ENCODE measurements at places on chromosomes 1 and 21.
A peak's percentile ranks its signal among the peaks of the same experiment; 100 is the strongest.

DNA sequence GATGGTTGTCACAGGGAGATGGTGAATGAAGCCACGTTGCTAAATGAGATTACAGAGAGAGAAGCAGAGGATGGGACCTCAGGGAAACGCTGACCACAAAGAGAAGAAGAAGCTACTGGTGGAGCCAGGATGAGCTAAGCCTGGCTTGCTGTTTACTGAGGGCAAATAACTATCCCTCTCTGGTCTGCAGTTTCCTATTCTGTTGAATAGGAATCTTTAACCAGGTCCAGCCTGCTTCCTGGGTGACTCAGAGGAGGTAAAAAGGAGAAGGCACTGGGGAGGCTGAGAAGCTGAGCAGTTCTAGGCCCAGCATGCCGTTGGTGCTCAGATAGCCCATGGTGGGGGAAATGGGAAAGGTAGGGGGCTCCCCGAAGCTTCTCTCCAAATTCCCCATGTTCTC is 29.6 kb downstream of the DMBX1 start:
- DNase-seq = no peak
- peaks cover 4% of the 10 kb centered on the region for H3K4me1 ChIP-seq
- H3K36me3 ChIP-seq = no peaks in the 10 kb centered on the region
- no peaks in the 10 kb centered on the region for H3K27me3 ChIP-seq
- H3K4me3 ChIP-seq = no peak overlapping the region

GRCh38 chr21:28256420-28256831 is 736.3 kb downstream of the LTN1 start:
- H3K27ac ChIP-seq = no peak overlapping the region
- H3K27me3 ChIP-seq = no peaks in the 10 kb centered on the region
- no peak overlapping the region for H3K4me3 ChIP-seq
- DNase-seq = no peak

GRCh38 chr1:31860581-31860980 is 44.8 kb upstream of the SPOCD1 start:
- H3K36me3 ChIP-seq = no peaks in the 10 kb centered on the region
- H3K4me1 ChIP-seq = no peaks in the 10 kb centered on the region
- DNase-seq = no peak
- no peak overlapping the region for H3K27ac ChIP-seq
- H3K27me3 ChIP-seq = no peaks in the 10 kb centered on the region

DNA sequence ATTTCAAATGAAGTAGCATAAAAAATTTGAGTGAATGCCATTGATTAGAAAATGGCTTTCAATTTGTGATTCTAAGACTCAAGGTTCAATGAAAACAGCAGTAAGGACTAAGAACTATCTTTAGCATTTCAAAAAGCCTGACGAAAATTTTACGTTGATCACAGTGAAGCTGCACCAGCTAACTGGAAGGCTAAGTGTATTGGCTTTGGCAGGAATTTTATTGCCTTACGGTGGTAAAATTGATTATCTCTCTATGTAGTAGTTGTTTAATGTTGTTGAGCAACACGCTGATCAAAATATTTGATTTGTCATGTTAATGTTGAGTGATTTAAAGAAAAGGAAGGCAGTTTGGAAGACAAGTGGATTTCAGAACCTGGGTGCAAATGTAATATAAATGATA is 49.6 kb downstream of the ATG4C start:
- H3K36me3 ChIP-seq = no peaks in the 10 kb centered on the region
- no peak overlapping the region for H3K27ac ChIP-seq
- no peak for DNase-seq
- H3K27me3 ChIP-seq = no peaks in the 10 kb centered on the region

- H3K4me1 ChIP-seq = no peaks in the 10 kb centered on the region
- no peak for DNase-seq
These were observed 200.4 kb upstream of the FGGY start for GRCh38 chr1:59096501-59096900.

- no peaks in the 10 kb centered on the region for H3K36me3 ChIP-seq
- no peak overlapping the region for H3K27ac ChIP-seq
- H3K4me3 ChIP-seq = no peak overlapping the region
These were observed 19.8 kb downstream of the ATP6V1G3 start for GRCh38 chr1:198520524-198521254.

DNA sequence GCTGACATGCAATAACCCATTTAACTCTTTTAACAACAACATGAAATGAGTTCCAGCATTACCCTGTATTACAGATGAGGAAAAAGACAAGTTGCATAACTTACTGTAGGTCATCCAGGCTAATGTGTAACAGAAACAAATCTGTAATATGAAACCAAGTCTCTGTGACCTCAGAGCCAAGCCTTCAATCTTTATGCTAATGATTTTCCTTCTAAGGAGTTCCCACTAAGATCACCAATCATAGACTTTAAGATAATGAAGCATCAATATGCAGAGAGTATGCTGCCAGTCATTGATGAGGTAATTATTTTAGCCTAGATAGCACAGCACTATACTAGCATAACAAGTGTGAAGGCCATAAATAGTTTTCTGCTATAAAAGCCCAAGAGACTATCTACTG is 35.6 kb upstream of the RNPC3 start:
- H3K27me3 ChIP-seq = no peaks in the 10 kb centered on the region
- DNase-seq = no peak
- H3K4me3 ChIP-seq = no peak overlapping the region
- no peak overlapping the region for H3K27ac ChIP-seq

DNA sequence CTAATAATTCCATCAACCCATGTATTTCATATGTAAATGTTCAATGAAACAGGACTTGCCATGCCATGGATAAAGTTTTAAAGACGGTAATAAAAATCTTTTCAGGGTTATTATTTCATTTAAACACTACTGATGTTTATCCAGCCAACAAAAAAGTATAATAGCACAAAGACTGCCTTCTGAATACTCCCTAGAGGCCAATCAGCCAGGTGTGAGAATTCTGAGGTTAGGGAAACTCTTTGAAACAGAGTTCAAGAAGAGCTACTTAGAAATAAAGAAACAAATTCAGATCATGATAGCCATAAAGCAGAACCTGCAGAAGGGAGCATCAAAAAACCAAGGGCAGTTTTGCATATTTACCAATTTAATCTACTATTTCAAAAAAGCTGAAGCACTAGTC is 48.7 kb downstream of the AKT3 start:
- no peak for DNase-seq
- no peaks in the 10 kb centered on the region for H3K4me1 ChIP-seq
- H3K27me3 ChIP-seq = no peaks in the 10 kb centered on the region
- no peak overlapping the region for H3K4me3 ChIP-seq

DNA sequence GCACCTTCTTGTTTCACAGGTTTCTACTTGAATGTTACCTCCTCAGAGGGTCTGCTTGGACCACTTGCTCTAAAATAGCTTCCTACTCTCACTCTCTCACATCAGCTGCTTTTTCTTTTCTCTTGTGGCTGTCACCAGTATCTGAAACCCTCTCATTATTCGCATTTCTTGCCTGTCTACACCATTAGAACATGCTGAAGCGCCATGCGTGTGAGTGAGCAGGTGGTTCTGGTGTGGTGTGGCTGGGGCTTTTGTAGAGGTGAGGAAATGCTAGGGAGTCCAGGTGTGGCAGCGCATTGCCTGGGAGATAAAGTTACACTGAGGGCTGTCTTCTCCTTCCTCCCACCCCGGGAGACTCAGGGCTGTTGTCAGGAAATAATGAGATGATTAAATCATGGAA is 4.1 kb downstream of the ZNF362 start:
- H3K4me3 ChIP-seq = no peak overlapping the region
- H3K27me3 ChIP-seq = no peaks in the 10 kb centered on the region
- H3K4me1 ChIP-seq = peaks cover 11% of the 10 kb centered on the region

DNA sequence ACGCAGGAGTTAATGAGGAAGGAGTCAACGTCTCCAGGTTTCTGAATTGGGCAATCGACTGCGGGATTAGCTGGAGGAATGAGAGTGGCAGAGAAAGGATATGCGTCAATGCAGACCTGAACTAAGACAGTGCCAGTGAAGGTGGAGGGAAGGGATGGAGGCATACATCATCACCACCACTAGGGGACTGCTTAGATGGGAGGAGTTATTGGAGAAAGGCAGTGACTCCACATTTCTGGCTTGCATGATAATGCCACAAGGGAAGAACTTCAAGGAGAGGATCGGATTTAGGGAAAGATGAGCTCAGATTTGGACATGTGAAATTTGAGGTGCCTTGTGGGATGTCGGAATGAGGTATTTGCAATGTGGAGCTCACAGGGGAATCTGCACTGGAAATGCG is 17.5 kb downstream of the VASH2 start:
- no peak overlapping the region for H3K4me3 ChIP-seq
- H3K27ac ChIP-seq = no peak overlapping the region
- no peaks in the 10 kb centered on the region for H3K4me1 ChIP-seq
- peaks cover 21% of the 10 kb centered on the region for H3K27me3 ChIP-seq
- peak; percentile 8 for DNase-seq

GRCh38 chr1:31856140-31856539 is 40.3 kb upstream of the SPOCD1 start:
- no peaks in the 10 kb centered on the region for H3K27me3 ChIP-seq
- no peak overlapping the region for H3K27ac ChIP-seq
- no peak for DNase-seq
- no peaks in the 10 kb centered on the region for H3K4me1 ChIP-seq
- no peak overlapping the region for H3K4me3 ChIP-seq

DNA sequence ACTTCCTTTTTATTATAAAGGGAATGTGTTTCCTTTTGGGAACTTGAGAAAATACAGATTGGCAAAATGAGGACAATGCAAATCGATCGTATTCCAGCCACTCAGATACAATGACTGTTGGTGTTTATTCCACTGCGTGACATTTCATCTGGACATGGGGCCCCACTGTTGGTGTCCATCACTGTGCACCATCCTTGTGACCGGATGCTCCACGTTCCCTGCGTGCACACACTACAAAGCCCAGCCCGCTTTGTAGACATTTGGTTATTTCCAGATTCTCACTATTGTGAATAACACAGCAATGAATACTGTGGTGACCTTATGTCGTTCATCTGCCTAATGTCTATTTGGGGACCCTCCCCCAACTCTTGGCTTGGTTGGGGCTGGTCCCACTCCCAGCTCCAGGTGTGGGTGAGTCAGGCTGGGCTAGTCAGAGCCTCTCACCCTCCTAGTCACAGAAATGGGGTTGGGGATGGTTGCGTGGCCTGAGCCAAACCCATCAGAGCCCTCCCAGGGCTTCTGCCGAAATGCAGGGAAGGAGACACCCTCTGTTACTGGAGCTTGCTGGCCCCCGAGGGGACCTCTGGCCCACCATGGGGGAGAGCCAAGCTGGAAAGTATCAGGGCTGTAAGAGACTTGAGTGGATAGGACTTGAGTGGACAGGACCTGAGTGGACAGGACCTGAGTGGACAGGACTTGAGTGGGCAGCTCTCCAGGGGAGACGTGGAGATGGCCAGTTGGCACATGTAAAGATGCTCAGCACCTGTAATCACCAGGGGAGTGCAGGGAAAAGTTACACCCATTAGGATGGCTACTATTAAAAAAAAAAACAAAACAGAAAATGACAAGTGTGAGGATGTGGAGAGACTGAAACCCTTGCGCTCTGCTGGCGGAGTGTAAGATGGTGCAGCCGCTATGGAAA is 57.1 kb upstream of the ADARB1 start:
- DNase-seq = no peak
- H3K36me3 ChIP-seq = no peaks in the 10 kb centered on the region
- peaks cover 7% of the 10 kb centered on the region for H3K4me1 ChIP-seq
- no peak overlapping the region for H3K27ac ChIP-seq

DNA sequence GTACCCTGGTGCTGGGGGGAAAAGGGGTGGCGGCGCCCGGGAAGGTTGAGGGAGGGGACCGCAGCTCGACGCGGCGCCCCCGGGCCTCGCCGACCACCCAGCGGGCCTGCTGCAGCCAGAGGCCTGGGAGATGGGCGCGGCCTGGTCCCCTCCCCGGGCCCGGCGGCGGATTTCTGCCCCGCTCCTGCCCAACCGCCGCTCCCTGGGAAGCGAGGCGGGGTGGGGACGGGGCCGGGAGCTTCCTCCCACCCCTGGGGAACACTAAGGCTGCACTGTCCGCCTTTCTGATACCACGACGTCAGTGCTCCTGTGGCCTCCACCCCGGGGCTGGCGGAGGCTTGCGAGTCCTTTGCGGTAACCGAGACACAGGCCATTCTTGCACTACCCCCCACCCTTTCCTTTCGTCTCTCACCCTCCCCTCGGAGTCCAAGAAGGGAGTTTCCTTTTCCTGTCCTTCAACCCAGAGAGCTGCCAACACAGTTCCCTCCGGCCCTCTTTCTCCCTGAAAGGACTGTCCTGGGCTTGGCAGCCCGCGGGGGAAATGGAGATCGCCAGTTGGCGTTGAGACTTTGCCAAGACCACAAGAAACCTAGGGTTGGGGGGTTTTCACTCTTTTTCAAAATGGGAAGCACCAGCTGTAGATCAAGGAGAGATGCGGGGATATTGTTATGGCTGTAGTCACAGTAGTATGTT is 742 bp downstream of the SH3GLB1 start:
- no peaks in the 10 kb centered on the region for H3K36me3 ChIP-seq
- no peak for DNase-seq
- peak overlapping the region; percentile 97 for H3K27ac ChIP-seq
- no peaks in the 10 kb centered on the region for H3K27me3 ChIP-seq
- H3K4me1 ChIP-seq = peaks cover 17% of the 10 kb centered on the region

DNA sequence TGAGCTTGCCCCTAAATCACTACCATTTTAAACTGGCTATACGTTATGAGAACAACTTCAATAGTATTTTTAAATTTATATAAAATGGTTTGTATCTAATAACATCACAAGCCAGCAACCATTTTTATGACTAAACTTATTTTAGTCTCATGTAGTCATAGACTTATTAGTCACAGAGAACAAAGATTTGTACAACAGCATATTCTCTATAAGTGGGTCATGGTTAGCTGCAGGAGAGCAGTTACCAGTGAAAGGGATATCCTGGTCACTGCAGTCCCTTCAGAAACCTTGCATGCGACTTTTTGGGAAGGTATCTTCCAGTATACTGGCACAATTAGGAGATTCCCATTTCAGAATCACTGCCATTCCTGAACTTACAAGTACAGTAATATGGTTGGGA is 90.0 kb downstream of the HFM1 start:
- no peaks in the 10 kb centered on the region for H3K27me3 ChIP-seq
- no peak for DNase-seq
- no peak overlapping the region for H3K27ac ChIP-seq
- H3K4me1 ChIP-seq = no peaks in the 10 kb centered on the region

- H3K36me3 ChIP-seq = no peaks in the 10 kb centered on the region
- H3K27me3 ChIP-seq = no peaks in the 10 kb centered on the region
- H3K4me1 ChIP-seq = no peaks in the 10 kb centered on the region
- DNase-seq = no peak
These were observed 8.6 kb downstream of the RIIAD1 start for GRCh38 chr1:151729966-151730291.

DNA sequence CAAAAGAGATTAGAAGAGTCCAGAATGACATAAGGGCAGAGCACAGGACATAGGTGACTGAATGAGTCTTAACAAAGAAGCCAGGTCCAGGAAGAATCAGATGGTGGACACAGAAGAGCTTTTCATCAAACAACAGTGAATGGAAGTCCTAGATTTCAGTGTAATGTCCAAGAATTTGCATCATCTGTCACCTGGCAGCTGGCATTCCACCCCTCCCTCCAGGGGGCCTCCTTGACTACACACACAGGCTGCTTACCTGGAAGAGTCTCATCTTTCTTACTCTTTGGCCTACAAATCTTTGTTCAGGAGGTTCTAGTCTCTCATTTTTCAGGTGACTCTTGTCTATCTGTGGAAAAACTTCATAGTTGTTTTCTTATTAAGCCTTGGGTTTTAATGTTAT is 36.2 kb downstream of the GORAB start:
- DNase-seq = no peak
- H3K4me1 ChIP-seq = no peaks in the 10 kb centered on the region
- H3K27me3 ChIP-seq = no peaks in the 10 kb centered on the region
